Upper lobe of left lung (tissue), 6 donors: ENCODE measurements at places on chromosomes 5 and 9. TPM values are rescaled to one million over a fixed set of nuclear protein-coding genes. Genes with fewer than 3 reads are reported as not detected.

CTNND2 gene
- total RNA-seq, result 5.9 TPM

OCLN gene
- total RNA-seq, result 66.4 TPM

MORN5 gene
- 33.5 TPM for total RNA-seq

ANXA2R gene
- 25.1 TPM for total RNA-seq

RGS7BP gene
- 3.7 TPM for total RNA-seq

SLC4A9 gene
- total RNA-seq, result not detected

RNF180 gene
- total RNA-seq, result 9.8 TPM

TMEFF1 gene
- total RNA-seq, result not detected

NIPBL gene
- 50.6 TPM for total RNA-seq

ADRB2 gene
- total RNA-seq, result 38.0 TPM

CNTNAP3 gene
- total RNA-seq, result 13.6 TPM

FBP1 gene
- total RNA-seq, result 397 TPM

ARID3C gene
- total RNA-seq, result not detected

PCDHGA2 gene
- 3.1 TPM for total RNA-seq

ISL1 gene
- total RNA-seq, result not detected

EMB gene
- 34.0 TPM for total RNA-seq

EQTN gene
- total RNA-seq, result not detected

TCOF1 gene
- total RNA-seq, result 21.7 TPM

ADAMTS16 gene
- not detected for total RNA-seq

PCDHGA7 gene
- total RNA-seq, result 3.8 TPM

KIF20A gene
- 1.5 TPM for total RNA-seq

ANKRD31 gene
- not detected for total RNA-seq

ST8SIA4 gene
- total RNA-seq, result 14.5 TPM

PCDHB5 gene
- total RNA-seq, result 2.8 TPM

ARL14EPL gene
- not detected for total RNA-seq
